Tibial nerve (tissue), 4 donors: ENCODE measurements at places on chromosomes 1 and 21. TPM values are rescaled to one million over a fixed set of nuclear protein-coding genes. Genes with fewer than 3 reads are reported as not detected.

DNA sequence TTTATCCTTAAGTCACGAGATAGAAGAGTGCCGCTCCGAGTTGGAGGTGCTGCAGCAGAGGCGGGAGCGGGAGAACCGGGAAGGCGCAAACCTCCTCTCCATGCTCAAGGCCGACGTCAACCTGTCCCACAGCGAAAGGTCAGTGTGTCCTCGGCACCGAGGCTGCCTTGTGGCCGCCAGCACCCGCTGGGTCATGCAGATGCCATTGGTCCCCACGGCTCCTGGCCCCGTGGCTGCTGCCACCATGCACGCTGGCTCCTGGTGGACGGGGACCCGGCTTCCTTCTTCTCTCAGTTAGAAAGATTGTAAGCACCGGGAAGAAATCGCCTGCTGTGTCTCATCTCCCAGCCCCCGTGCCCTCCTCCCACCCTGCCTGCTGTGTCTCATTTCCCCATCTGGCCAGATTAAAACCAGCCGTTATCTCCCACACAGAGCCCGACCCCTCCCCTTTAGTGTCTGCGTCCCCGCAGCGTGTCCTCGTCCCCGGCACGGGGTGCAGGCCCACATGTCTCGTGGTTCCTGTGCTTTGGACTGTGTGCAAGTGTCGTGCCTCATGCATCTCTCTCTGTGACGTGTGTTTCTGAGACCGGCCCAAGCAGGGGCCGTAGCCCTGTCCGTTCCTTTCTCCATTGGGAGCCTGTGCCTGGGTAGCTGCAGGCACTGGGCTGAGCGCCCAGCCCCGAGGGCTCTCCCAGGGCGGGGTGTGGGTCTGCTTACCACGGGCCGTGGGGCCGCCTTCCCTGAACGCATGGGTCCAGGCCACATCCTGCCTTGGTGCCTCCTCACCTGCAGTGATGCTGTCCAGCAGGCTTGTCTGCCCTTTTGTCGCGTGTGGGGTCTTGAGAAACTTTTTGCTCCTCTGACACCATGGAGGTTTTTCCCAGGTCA, 62.1 kb downstream of the PCNT start:
- H3K4me1 ChIP-seq: no peaks in the 10 kb centered on the region
- no peaks in the 10 kb centered on the region for H3K27me3 ChIP-seq
- H3K4me3 ChIP-seq: no peak overlapping the region
- no peak for DNase-seq

The AADACL4 gene
- not detected for total RNA-seq

DNA sequence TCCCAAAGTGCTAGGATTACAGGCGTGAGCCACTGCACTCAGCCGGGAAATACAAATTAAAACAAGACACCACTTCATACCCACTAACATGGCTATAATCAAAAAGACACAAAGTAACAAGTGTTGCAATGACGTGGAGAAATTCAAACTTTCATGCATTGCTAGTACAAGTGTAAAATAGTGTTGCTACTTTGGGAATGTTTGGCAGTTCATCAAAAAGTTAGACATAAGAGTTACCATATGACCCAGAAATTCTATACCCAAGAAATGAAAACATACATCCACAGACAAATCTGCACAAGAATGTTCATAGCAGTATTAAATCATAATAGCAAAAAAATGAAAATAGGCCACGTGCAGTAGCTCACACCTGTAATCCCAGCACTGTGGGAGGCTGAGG, 16.4 kb downstream of the FOXJ3 start:
- H3K27ac ChIP-seq: peak overlapping the region; percentile 62
- H3K4me1 ChIP-seq: peaks cover 57% of the 10 kb centered on the region
- no peak for DNase-seq

DNA sequence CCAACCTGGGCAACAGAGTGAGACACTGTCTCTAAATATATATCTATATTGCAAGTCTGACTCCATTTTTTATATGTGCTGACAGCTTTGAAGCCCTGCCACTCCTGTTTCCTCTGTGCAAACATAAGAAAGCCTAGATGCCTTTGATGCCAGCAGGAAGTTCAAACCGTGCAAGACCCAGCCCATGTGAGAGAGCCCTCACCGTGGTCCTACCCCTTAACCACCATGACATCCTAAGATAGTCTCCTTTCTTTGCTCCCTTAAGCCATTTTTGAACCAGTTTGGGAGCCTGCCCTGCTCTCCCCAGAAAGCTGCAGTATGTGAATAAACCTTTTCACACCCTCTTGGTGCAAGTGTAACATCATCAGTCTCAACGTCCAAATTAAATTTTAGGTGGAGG, 3.7 kb upstream of the DIPK1A start:
- H3K4me3 ChIP-seq: no peak overlapping the region
- no peaks in the 10 kb centered on the region for H3K27me3 ChIP-seq
- DNase-seq: no peak
- no peaks in the 10 kb centered on the region for H3K36me3 ChIP-seq
- peaks cover 10% of the 10 kb centered on the region for H3K4me1 ChIP-seq
- H3K27ac ChIP-seq: no peak overlapping the region

DNA sequence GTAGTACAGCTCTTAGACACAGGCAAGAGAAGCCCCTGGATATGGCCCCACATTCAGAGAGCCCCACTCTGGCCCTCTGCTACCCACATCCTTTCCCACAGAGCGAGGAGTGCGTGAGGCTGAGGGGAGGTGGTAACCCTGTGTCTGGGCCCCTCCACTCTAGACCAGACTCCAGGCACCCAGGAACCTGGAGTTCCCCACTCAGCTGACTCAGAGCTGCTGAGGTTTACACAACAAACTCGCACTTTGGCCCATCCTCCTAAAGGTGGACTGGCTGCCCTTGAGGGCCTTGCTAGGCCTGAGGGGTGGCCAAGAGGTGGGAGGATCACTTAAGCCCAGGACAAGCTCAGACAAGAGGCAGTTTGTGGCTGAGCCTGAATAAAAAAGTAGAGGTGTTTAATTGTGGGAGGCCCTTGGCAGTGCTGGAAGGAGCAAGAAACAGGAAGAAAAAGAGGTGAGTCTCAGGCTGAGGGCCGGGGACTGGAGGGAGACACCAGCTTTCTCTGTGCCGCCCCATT, 10.7 kb downstream of the MR1 start:
- H3K27me3 ChIP-seq: no peaks in the 10 kb centered on the region
- no peak for DNase-seq
- no peak overlapping the region for H3K4me3 ChIP-seq
- H3K27ac ChIP-seq: no peak overlapping the region

DNA sequence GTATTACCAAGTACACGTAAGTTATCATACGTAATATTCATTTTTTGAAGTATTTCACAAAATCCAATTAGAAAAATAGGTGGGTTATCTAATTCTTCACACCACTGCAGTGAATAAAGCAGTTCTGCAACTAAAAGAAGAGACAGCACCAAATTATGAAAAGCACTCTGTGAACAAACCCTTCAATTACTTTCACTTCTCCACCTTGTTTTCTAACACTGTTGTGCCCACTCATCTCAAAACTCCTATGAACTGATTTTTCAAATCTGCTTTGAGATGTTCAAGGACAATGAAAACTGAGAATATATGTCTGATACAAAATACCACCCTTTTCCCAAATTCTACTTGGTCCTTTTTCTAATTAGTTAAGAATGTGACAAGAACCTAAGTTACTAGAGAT, 39.4 kb downstream of the LTN1 start:
- H3K27me3 ChIP-seq: no peaks in the 10 kb centered on the region
- no peak overlapping the region for H3K27ac ChIP-seq
- no peak overlapping the region for H3K4me3 ChIP-seq
- H3K36me3 ChIP-seq: peaks cover 7% of the 10 kb centered on the region
- no peaks in the 10 kb centered on the region for H3K4me1 ChIP-seq

The FMO2 gene
- 35.9 TPM for total RNA-seq

DNA sequence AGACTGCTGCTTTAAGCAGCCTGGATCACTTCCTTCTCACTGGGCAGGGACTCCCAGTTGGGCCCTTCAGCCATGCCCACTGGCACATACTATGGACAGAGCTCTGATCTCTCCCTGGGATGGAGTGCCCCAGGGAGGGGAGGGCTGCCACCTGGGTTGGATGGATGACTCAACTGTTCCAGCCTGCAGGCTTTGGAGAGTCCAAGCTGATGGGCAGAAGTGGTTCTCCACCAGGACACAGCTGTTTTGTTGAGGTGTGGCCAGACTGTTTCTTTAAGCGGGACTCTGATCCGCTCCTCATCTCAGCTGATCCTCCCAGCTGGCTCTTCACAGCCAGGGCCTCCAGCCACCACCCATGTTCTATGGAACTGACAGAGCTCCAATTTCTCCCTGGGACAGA, 166.9 kb downstream of the MAGI3 start:
- no peaks in the 10 kb centered on the region for H3K4me1 ChIP-seq
- H3K27me3 ChIP-seq: no peaks in the 10 kb centered on the region
- DNase-seq: no peak
- H3K27ac ChIP-seq: no peak overlapping the region
- H3K36me3 ChIP-seq: no peaks in the 10 kb centered on the region

- DNase-seq: no peak
- H3K4me3 ChIP-seq: no peak overlapping the region
- H3K4me1 ChIP-seq: peaks cover 32% of the 10 kb centered on the region
- H3K27me3 ChIP-seq: no peaks in the 10 kb centered on the region
- H3K36me3 ChIP-seq: no peaks in the 10 kb centered on the region
Observed at GRCh38 chr1:67721650-67722291, 36.8 kb downstream of the GADD45A start.

GRCh38 chr1:49323925-49324540, 547.3 kb upstream of the BEND5 start:
- no peak overlapping the region for H3K27ac ChIP-seq
- no peaks in the 10 kb centered on the region for H3K27me3 ChIP-seq
- no peaks in the 10 kb centered on the region for H3K4me1 ChIP-seq
- H3K36me3 ChIP-seq: no peaks in the 10 kb centered on the region
- no peak for DNase-seq

- H3K27ac ChIP-seq: peak overlapping the region; percentile 59
- no peak overlapping the region for H3K4me3 ChIP-seq
- H3K4me1 ChIP-seq: peaks cover 36% of the 10 kb centered on the region
- DNase-seq: no peak
- no peaks in the 10 kb centered on the region for H3K36me3 ChIP-seq
- H3K27me3 ChIP-seq: no peaks in the 10 kb centered on the region
Observed at GRCh38 chr1:89605692-89606091, 27.2 kb upstream of the LRRC8C start.

- H3K36me3 ChIP-seq: no peaks in the 10 kb centered on the region
- no peaks in the 10 kb centered on the region for H3K4me1 ChIP-seq
- H3K27ac ChIP-seq: no peak overlapping the region
- H3K4me3 ChIP-seq: no peak overlapping the region
- no peak for DNase-seq
Observed at GRCh38 chr1:53987880-53988279, 30.1 kb downstream of the LDLRAD1 start.

- H3K36me3 ChIP-seq: no peaks in the 10 kb centered on the region
- no peaks in the 10 kb centered on the region for H3K4me1 ChIP-seq
- H3K4me3 ChIP-seq: no peak overlapping the region
- DNase-seq: no peak
Observed at GRCh38 chr21:20020026-20020425, 978.2 kb upstream of the NCAM2 start.
